ENCODE measurements at places on chromosomes 6 and 20. TPM values are rescaled to one million over a fixed set of nuclear protein-coding genes. Genes with fewer than 3 reads are reported as not detected.

DNA sequence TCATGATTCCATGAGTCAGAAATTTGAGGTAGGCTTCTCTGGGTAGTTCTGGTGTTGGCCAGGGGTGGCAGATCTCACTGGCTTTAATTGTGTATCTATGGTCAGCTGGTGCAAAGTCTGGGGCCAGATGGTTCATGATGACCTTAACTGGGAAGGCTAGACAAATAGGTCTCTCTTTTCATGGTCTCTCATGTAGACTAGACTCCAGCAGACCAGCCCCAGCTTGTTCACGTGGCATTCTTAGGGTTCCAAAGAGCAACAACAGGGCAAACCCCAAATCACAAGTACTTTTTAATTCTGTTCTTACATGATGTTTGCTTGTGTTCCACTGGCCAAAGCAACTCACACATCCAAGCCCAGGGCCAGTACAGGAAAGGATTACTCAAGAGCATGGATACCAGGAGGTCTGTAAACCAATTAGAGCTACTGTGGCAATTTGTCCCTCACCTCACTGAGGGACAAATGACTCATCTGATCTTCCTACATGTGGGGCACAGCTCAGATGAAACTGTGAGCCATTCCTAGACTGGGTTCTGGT, 79.5 kb upstream of the PBOV1 start:
- no peaks in the 10 kb centered on the region for H3K27me3 ChIP-seq
- no peak overlapping the region for H3K27ac ChIP-seq
- H3K36me3 ChIP-seq = peaks cover 52% of the 10 kb centered on the region
- no peak for DNase-seq
- no peaks in the 10 kb centered on the region for H3K4me1 ChIP-seq
- no peak overlapping the region for H3K4me3 ChIP-seq

DNA sequence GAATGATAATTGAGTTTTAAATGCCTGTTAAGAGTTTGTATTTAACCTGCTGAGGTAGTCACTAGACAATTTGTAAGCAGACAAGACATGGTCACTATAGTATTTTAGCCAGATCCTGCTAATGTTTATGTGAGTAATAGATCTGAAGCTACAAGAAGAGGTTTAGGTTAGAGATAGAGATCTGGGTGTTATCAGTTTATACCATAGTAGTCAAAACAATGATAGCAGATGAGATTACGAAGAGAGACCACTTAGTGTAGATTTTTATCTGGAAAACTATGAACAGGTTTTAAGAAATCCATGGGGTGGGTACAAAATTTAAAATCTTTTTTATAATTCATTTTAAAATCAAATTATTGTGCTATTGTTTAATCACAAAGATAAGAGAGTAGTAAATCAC, 47.5 kb downstream of the PHIP start:
- no peaks in the 10 kb centered on the region for H3K27me3 ChIP-seq
- no peak overlapping the region for H3K27ac ChIP-seq
- DNase-seq = no peak
- peaks cover 16% of the 10 kb centered on the region for H3K36me3 ChIP-seq
- peaks cover 7% of the 10 kb centered on the region for H3K4me1 ChIP-seq

DNA sequence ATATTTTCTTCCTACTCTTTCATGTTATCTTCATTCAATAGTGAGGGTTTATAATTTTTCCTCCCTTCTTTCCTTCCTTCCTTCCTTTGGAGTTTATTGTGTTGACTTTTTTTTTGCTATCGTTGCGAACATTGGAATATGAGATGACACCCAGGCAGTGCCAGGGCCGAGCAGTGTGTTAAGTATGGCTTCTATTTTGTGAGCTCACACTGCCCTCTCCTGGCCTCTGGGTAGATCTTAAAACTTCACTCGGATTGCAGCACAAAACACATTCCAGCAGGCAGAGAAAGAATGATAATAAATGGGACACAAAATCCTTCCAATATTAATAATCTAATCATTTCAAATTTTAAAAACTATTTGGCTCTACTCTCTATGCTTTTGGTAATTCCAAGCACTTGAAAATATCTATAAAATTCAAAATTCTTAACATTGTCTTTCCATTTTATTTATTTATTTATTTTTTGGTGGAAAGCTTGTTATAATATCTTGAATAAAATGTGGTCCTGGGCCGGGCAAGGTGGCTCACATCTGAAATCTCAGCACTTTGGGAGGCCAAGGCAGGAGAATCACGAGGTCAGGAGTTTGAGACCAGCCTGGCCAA, 147.4 kb upstream of the OLIG3 start:
- no peak overlapping the region for H3K27ac ChIP-seq
- peak; percentile 63 for DNase-seq
- no peaks in the 10 kb centered on the region for H3K27me3 ChIP-seq
- no peak overlapping the region for H3K4me3 ChIP-seq
- no peaks in the 10 kb centered on the region for H3K36me3 ChIP-seq

GRCh38 chr6:48397887-48398286, 286.9 kb upstream of the PTCHD4 start:
- no peaks in the 10 kb centered on the region for H3K27me3 ChIP-seq
- DNase-seq = no peak

DNA sequence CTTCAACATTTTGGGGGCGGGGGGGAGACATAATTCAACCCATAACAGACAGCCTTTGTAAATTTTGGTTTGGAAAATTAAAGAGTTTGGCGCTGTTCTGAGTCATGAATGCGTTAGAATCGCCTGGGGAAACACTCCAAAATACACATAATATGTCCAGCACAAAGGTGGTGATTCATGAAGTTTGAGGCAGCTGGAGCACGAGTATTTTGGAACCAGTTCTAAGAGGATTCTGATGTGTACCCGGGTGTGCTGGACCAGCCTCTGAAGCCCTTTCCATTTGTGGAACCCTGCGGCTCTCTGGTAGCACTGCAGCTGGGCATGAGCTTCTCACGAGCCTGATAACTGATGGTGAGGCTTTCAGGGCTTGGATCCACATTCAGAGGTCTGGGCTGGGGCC, 4.7 kb downstream of the GMPR start:
- H3K4me3 ChIP-seq = no peak overlapping the region
- no peaks in the 10 kb centered on the region for H3K27me3 ChIP-seq
- H3K27ac ChIP-seq = no peak overlapping the region
- H3K4me1 ChIP-seq = peaks cover 20% of the 10 kb centered on the region
- DNase-seq = no peak
- H3K36me3 ChIP-seq = peaks cover 11% of the 10 kb centered on the region

- H3K4me1 ChIP-seq = peaks cover 41% of the 10 kb centered on the region
- H3K4me3 ChIP-seq = peak within 1 kb of the TSS; percentile 96
- peak within 1 kb of the TSS; percentile 87 for H3K27ac ChIP-seq
- no peaks in the 10 kb centered on the region for H3K27me3 ChIP-seq
Observed at GRCh38 chr6:44257025-44257752, at the start of gene SLC35B2. Gene SLC35B2 (minus strand): TSS chr6:44257528. CDS start chr6:44257410, 118 bp downstream.

DNA sequence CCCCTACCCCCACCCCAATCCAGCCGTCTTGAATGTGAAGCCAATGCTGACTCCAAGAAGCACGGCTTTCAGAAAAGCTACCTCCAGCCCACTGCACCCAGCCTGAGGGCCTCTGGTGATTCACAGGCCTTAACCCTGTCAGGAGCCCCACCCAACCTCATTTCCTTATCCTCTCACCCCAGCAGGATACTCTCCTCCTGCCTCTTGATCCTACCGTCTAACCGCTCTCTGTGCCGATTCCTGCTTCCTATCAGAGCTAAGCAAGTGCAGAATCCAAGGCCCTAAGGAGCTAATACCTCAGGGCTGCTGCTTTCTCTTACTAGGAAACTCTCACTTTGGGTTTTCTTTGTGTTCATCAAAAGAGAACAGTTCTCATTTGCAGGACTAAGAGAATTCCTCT, 47.2 kb downstream of the TRERF1 start:
- H3K4me1 ChIP-seq = peaks cover 23% of the 10 kb centered on the region
- H3K36me3 ChIP-seq = no peaks in the 10 kb centered on the region
- no peaks in the 10 kb centered on the region for H3K27me3 ChIP-seq
- DNase-seq = no peak

HLA-DRB1 gene
- 480 TPM for total RNA-seq

RIPPLY2 gene
- not detected for total RNA-seq
